ENCODE measurements at places on chromosomes 12 and 14.

- DNase-seq: no peak
Measured at GRCh38 chr12:83197483-83197914, 510.8 kb downstream of the TMTC2 start.

DNA sequence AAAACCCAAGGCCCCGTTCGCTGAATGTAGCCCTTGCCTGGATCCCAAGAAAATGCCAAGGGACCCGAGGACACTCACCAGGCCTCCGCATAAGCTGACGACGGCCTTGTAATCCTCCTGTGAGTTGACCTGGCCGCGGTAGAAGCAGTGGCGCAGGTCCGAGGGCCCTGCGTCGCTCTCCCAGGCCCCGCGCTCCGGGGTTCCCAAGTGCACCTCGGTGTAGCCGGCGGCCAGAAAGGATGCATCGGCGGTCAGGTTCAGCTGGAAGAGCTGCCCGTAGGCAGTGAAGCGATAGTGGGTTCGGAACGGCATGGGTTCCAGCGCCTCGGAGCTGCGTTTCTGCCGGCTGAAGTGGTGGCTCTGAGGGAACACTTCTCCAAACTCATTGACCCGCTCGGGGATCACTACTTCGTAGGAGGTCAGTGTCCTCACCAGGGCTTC lies 1.2 kb downstream of the ADAMTS20 start:
- DNase-seq: no peak

DNA sequence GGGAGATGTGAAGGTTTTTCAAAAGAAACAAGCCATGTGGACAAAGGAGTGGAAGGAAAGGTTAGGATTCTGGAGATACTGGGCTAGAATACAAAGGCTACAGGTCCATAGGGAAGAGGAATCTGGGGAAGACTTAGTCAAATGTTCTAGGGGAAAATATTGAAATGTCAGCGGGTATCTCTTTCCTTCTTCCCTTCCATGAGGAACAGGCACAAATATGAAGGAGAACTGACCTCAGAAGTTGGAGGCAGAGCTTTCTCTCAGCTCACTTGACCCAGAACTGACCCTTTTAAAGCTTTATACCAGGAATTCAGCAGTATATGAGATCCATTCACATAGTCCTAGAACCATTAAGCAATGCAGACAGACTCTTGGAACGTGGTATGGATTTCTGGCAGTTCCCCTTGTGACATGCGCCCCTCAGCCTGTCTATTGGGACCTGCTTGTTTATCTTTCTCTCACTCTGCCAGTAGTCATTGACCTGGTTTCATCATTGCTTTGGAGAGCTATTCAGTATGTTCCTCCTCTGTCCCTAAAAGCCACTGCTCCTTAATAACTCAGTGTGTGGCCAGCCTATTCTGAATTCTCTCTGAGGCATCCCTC lies 43.0 kb upstream of the GSG1 start:
- DNase-seq: no peak

DNA sequence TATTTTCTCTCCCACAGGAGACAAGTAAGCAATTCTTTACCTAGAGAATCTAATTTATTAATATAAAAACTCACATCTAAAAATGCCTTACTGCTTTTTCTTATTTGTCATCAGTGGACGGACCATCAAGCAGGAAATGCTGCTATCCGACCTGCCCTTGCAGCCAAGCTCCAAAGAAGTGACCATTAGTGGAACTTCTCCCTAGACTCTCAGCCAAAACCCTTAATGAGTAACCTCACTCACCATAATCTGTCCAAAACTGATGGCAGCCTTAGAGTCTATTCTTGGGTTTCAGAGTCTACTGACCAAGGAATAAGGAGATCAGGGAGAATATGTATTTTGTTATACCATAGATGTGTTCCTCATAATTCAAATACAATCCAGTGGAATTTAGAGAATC lies 60.9 kb upstream of the CFL2 start:
- DNase-seq: no peak

GRCh38 chr14:60575008-60575407 lies 66.1 kb downstream of the SIX6 start:
- no peak for DNase-seq

DNA sequence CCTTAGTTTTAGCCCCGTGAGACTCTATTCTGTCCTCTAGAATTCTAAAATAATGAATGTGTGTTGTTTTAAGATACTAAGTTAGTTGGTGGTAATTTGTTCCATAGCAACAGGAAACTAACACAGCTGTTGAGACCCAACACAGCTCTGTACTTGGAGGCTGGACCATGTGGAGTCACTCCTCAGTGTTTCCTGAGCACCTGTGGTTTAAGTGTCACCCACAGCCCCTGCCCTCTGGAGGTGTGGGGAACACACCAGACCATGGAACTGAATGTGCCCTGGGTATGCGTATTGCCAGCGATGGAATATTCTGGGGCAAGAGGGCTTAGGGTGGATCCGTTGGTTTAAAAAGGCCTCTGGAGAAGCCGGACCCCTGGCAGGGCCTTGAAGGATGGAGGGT lies 16.6 kb upstream of the GPR68 start:
- DNase-seq: no peak

GRCh38 chr12:81147292-81147919 lies 69.5 kb downstream of the ACSS3 start:
- peak; percentile 20 for DNase-seq

DNA sequence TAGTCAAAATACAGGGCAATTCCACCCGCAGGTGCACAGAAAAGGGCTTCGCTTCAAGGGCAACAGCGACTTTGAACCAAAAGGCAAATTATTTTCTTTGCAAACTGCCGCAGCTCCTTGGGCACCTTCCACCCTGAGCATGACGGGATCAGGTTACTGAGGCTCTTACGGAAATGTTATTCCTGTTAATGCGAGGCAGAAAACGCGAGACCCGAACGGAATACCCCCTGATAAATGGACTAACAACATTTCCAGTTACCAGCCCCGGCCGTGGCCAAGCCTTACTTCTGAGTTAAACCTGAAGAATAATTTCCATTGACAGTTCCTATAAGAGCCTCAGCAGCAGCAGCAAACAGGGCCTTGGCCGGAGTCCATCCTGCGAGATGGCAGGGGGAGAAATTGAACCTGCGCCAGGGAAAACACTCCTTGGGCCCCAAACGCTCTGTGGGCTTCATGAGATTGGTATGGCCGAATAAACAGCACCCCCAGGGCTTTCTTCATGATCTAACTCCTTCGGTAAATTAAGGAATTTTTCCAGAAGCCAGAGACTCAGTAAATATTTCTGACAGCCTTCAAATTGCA lies 70.0 kb upstream of the DICER1 start:
- no peak for DNase-seq

- DNase-seq: no peak
Measured at GRCh38 chr12:53378724-53379388, 1.1 kb upstream of the SP1 start.

DNA sequence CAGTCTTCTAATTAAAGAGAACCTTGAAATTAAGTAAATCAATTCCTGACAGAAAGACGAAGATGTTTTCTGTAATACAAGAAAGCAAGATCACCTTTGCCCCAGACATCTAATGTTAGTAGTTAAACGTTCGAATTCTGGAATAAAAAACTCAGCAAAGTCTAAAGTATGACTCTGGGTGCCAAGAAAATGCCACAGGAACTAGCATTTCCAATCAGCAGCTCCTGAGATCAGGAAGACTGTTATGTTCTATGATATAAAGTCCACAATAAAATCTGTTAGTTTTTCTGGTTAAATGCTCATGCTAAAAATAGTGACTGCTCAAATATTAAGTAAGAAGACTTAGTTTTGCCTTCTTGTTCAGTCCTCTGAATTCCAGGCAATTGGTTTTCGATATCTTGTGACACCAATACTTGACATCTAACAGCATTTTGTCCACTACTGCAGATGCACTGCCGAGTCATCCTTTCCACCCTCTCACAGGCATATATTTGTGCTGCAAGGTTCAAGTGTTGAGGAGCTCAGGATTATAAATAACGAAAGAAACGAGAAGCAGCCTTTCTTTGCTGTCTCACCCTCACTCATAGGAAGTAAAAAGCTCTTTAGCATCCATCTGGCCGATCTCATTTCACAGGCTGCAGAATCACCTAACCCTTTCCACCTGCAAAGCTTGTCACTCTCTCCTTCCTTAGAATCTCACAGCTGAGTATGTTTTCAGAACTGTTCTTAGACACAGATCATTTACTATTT lies 32.0 kb downstream of the SSH1 start:
- no peak for DNase-seq

DNA sequence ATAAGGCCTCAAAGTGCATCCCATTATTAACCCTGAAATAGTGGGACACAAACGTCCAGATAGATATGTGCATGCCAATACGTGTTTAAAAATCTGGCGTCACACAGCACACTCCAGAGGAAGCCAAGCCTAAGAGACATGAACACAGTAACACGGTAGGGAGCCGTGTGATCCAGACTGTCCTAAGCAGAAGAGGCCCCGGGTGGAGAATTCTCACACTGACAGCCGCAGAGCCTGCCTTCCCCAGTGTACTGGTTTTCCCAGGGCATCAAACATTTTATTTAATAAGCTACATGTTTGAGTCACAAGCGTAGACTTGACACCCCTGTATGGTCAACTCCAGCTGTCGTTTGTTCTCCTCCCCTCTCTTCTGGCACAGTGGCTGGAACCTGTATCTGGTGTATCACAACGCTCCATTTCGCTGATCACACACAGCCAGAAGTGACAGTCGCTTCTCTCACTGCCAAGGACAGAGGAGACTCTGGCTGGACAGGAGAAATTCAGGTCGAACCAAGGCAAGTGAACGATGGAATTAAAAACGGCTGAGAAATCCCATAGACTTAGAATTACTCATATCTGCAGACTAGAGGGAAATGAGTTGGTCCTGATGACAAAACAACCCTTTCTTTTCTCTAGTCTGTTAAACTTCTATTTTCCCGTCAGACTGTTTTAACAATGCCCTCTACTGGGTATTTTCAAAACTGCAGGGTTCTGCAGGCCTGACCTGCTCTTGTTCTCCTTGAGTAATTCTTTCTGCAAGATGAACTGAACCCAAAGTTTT lies 359.9 kb downstream of the RGS6 start:
- DNase-seq: no peak

DNA sequence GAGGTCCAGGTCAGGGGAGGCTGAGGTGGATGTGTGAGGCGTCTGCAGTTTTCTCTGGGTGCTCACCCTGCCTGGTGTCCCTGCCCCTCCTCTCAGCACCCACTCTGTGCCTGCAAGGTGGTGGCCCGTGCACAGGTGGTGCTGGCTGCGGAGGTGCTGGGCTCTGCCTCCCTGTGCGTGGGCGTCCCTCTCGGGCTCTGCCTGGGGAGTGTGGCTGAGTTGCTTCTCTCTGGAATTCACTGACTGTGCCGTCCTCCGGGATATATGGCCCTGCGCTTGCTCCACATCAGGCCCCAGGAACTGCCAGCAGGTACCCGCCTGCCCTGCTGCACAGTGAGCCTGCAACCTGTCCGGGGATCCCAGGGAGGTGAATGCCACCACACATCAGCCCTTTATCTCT lies 379.1 kb downstream of the TMEM121 start:
- no peak for DNase-seq

DNA sequence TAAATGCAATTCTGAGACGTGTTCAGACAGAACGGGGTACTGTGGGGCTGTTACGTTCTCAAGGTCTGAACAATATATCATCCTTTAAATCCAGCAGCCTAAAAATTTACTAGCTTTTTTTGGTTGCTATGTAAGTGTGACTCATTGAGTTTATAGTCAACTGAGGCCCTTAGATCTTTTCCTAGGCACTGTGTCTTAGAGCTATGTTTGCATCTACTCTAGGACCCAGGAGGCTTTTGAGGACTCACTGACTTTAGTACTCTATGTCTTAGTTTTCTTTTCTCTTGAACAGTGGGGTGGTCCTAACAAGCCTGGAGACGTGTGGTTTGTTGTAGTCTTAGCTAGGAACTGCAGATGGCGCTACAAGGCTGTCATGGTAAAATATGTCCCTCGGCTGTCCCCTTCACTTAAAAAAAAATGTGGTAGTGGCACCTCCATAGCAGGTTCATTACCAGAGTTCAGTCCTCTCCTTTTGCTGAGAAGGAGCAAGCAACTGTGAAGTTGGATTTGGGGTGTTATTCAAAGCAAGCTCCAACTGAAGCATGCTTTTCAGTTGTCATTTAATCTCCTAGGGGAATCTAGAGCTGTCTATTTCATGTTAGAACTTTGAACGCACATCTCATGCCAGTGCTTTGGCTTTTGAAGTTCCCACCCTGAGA lies 8.7 kb upstream of the SPATS2 start:
- DNase-seq: peak; percentile 33

- DNase-seq: no peak
Measured at GRCh38 chr12:3329361-3329760, 161.6 kb upstream of the PRMT8 start.

DNA sequence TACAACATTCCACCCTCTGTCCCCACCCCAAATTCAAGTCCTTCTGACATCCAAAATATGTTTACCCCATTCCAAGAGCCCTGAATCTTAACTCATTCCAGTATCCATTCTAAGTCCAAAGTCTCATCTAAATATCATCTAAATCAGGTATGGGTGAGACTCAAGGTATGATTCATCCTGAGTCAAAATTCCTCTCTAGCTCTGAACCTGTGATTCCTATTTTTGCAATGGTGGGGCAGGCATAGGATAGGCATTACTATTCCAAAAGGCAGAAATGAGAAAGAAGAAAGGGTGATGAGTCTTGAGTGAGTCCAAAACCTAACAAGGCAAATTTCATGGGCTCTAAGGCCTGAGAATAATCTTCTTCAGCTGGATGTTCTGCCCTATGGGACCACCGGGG lies 140.3 kb upstream of the FAR2 start:
- DNase-seq: no peak

DNA sequence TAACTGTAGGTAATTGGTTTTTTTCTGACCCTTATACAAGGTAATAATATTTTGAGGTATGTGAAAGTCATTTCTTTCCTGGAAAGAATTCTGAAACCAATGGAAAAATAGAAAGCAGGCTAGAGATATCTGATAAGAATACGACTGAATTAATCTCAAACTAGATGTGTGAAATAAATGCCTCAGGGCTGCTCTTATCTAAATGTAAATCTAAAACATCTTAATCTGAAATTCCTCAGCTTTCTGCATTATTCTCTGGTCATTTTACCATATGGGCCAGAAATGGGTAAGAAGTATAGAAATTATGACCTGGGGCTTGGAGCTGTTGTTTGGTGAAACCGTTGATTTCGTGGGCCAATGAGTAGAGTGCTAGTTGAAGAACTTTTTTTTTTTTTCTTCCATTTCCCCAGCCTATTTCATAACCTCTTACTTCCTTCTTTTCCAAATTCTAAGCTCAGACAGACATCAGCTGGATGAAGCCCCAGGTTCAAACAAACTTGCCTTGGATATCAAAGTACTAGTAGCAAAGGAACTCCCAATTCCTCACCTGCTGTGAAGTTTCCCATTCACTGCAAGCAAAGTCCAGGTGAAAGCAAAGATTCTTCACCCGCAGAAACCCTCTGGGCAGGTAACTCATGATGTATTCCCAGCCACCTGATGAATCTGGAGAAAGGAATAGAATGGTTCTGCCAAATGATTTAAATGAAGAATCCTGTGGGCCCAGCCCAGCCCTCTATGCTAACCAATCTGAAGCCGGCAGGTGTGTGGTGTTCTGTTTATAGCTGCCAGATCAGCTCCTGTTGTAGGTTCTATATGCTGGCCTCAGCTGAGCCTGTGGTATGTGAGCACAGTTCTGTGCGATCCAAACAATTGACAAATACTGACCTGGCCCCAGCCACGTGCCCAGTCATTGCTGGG lies 9.7 kb upstream of the FOS start:
- DNase-seq: no peak

- no peak for DNase-seq
Measured at GRCh38 chr12:71799106-71799505, 40.5 kb upstream of the TBC1D15 start.

Data from NCI-H1930 (cell line).